ENCODE measurements at places on chromosomes 1 and 21. TPM values are rescaled to one million over a fixed set of nuclear protein-coding genes. Genes with fewer than 3 reads are reported as not detected.
A peak's percentile ranks its signal among the peaks of the same experiment; 100 is the strongest.

DNA sequence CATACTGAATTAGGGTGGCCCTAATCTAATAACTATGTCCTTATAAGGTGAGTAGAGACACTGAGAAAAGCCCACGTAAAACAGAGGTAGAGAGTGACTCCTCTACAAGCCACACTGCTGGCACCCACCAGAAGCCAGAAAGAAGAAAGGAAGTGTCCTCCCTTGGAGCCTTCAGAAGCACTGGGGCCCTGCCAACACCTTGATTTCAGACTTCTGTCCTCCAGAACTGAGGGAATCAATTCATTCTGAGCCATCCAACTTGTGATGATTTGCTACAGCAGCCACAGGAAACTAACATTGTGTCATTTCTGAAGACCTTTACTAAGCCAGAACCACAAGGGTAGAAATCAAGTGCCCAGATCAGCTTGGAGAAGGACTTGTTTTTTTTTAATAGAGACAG, 15.0 kb downstream of the GNB1 start:
- DNase-seq: peak; percentile 56

SIM2 gene
- 0.16 TPM for total RNA-seq

ANGPTL1 gene
- total RNA-seq: not detected

STYXL2 gene
- total RNA-seq: not detected

- DNase-seq: no peak
These were observed 28.0 kb upstream of the GLIS1 start for GRCh38 chr1:53766831-53767405.

DNA sequence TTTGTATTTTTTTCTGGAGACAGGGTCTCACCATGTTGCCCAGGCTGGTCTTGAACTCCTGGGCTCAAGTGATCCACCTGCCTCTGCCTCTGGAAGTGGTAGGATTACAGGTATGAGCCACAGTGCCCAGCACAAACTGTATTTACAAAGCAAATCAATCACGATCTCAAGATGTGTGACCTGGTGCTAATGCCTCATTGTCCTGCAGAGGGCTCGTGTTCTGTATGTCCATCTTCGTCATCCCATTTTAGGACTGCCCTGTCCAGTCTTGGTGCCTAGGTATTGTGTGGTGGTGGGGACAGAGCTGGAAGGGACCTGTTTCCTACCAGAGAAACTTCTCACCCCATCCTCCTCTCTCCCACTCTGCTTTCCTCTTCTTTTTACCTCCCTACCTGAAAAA, 20.2 kb downstream of the PROK1 start:
- DNase-seq: no peak

- no peak for DNase-seq
These were observed 2.3 kb upstream of the LCE3D start for GRCh38 chr1:152582647-152583046.

DNA sequence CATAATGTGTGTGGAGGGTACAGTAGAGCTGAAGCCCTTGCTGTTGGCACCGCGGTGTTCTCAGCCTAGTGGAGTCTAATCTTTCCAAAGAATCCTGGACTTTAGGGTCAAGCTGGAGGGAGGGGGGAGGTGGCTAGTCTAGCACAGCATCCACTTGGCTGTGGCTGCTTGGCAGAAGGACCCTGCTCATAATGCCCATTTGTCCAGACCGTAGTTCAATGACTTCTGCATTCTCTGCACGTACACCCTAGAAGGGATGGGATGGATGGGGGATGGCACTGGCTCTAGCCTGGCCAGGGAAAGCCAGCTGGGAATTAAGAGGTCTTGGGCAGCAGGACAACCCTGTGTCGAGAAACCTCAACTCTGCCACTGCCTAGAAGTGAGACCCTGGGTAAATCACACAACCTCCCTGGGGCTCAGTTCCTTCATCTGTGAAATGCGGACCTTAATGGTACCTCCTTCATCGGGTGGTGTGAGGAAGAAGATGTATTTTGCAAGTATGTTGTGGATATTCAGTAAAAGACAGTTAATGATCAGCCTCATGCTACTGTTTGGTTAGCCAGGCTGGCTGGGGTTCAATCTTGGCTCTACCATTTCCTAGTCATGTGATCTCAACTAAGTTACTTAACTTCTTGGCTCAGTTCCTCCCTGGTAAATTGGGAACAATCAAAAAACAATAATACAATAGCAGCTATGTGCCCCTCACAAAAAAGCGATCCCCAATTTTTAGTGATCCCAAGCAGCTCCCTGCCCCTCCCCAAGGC, 27.2 kb upstream of the CLIC4 start:
- DNase-seq: no peak

UTS2 gene
- total RNA-seq: not detected

DNA sequence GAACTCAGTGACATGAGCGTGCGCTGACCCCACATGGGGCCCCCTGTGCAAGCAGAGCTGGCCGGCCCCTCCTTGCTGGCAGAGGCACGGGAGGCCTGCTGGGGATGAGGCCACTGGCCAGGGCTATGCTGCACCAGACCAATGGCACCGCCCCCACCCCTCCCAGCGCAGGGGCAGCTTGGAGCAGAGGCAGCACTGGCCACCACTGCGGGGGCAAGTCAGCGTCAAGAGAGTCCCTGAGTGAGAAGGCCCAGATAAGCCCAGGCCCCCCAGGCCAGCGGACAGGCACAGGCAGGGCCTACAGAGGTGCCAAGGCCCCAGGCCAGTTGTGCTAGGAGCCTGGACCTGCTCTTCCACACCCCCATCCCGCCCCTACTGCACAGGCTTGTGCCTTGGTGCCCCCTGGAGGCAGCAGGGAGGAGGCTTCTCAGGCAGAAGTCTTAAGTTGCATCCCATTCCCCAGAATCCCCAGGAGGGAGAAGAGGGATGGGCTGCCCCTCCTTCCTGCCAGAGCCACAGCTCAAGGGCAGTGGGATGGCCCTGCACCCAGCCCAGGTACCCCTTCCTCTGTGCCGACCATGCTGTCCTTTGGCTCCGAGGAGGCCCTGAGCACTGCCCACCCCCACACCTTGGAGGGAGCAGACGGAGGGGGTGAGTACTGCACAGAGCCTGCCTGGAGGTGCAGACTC, 35.8 kb downstream of the EPHX1 start:
- no peak for DNase-seq

GRCh38 chr1:29356663-29357062, 120.3 kb downstream of the PTPRU start:
- DNase-seq: no peak

DNA sequence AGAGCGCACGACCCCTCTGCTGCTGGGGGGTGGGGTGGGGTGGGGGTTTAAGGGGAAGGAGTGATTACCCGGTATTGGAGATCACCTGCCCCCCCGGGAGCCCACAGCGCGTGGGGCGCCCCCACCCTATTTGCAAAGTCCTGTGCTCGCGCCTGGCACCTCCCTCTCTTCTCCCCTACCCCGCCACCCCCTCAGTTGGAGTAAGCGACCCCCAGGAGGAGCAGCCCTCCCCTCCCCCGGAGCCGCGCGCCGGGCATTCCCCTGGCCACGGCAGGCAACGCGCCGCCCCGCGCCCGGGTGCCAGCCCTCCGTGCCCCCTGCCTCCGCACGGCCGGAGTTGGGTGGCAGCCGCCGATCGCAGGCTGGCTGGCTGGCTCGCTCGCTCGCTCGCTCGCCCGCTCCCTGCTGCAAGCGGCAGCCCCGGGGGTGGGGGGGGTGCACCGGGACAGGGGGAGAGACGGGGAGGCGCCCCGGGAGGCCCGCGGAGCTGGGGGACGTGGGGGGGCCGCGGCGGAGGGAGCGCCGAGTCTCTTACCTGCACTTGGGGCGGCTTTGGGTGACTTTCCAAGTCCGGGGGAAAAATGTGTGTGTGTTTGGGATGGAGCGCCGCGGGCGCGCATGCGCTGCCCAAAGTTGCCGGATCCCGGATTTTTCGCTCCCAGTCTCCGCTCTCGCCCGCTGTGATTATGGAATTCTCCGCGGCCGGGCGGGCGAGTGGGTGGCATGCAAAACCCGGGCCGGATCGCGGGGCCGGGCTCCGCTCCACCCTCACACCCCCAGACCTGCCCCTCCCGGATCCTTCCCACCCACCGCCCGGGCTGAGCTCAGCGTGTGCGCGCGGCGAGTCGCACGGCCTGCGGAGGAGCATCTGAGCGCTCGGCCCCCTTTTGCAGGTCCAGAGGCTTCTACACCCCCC, at the start of gene CASZ1:
Gene CASZ1, minus strand, starts transcription at position 618 of the 916 bp plus-strand sequence. CDS start 102,757 bp downstream, outside the sequence.
- no peak for DNase-seq

DNA sequence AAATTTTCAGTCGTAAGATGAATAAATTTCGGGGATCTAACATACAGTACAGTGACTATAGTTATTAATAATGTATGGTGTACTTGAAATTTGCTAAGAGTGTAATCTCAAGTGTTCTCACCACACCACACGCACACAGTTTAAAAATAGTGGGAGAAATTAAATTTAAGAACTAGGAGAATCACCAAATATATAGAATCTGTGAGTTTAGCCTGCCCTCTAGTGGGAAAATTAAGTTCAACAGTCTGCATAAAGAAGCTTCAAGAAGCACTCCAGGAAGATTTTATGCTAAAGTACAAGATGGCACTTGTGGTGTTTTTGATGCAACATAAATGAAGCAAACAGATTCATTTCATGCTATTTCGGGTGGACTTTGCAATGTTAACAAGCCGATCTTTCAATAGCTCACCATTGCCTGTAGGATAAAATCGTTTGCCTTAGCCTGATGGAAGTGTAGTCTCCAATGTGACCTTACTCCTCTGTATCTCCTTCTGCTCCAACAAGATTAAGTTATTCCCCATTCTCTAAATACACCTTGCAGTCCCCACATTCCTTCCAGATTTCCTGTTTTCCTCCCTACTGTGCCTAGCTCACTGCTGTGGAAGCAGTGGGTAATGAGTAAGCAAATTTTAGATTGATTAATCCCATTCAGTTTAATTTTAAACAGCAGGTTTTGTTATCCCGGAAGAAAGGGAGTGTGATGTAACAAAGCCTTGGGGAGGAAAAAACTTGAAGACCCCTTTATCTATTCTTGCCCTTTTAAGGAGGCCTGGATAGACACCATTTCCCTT, 8.7 kb upstream of the PIK3C2B start:
- peak; percentile 60 for DNase-seq

DNA sequence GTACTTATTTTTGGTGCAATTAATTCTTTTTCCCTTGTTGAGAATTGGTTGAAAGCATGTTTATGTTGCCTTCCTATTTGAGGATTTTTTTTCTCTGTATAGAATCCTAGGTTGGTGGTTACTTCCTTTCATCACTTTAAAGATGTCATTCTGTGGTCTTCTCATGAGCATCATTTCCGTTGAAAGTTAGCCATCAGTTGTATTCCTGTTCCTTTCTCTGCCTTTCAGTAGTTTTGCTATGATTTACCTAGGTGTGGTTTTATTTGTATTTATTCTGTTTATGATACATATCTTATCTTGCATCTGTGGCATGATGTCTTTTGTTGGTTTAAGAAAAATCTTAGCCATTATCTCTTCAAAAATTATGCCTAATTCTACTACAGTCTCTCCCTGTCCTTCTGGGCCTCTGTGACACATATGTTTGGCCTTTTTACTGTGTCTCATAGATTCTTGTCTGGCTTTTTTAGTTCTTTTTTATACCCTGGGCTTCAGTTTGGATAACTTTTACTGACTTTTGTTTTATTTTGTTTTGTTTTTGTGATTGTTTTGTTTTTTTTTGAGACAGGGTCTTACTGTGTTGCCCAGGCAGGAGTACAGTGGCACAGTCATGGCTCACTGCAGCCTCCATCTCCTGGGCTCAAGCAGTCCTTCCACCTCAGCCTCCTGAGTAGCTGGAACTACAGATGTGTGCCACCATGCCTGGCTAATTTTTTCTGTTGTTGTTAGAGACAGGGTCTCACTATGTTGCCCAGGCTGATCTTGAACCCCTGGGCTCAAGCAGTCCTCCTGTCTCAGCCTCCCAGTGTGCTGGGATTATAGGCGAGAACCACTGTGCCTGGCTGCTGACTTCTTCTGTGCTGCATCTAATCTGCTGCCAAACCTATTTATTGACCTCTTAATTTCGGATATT, 24.1 kb downstream of the PTGFRN start:
- DNase-seq: no peak

MYCL gene
- total RNA-seq: 0.14 TPM

MYBPH gene
- total RNA-seq: not detected

ERICH3 gene
- total RNA-seq: not detected

DNA sequence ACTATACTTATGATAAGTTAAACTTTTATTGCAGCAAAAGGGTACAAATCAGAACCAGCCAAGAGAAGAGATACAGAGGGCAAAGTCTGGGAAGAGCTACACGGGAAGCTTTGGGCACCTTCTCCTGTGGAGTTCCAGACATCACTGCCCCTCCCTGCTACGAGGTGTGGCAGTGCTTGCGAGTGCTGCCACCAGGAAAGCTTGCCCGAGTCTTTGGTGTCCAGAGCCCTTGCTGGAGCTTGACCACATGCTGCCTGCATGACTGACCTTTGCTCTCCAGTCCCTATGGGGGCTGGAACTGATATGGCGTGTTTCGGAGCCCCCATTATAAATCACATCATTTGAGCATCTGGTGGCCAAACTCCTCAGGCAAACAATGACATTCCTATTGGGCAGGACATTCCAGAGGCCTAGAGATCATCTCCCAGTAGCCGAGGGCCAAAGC, 23.4 kb downstream of the PLEKHO1 start:
- DNase-seq: no peak

DNA sequence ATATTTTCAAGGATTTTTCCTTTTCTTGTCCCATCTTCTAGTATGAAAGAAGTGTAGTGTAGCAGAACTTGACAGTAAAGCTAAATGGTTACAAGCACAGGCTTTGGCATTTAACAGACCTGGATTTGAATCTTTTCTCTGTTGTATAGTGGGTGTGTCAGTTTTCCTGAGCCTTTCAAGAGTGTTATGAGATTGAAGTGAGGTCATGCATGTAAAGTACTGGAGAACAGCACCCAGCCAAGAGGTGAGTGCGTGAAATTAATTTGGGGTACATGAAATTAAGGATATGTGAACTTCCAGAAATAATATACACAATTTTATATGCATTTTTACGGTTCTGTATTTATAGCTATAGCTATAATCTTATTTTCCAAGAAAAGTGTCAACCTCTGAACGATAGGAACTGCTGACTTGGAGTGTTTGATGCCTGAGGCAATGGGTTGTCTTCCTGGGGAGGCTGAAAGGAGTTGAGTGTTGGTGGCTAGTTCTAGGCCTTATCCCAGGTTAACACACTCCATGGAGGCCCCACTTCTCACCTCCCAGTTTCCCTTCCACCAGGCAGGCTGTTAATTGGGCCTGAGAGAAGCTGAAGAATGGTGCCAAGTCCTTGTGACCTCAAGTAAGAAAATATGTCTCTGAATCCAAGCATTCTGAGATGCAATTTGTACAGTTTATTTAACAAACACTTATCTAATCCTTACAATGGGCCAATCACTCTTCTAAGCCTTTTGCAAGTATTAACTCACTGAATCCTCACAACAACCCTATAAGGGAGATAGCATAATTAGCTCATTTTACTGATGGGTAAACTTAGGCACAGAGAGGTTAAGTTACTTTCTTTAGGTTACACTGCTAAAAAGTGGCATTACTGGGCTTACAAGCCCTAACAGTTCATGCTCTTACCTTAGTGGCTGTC, 4.4 kb downstream of the ROR1 start:
- no peak for DNase-seq

DNA sequence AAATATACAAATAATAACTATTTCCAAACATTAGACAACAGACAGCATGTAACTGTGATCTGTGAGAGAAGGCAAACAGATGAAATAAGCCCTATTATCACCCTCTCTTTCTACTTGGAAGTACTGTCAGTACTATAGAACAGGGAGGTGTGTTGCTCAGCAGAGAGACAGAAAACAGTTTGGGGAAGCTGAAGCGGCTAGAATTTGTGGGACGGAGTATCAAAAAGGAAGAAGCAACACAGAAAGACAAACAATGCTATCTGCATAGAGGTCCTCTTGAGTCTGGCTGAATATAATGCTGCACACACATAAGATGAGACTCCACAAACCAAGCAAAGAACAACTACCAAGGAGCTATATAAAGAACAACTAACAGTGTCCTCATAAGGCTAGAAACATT, 59.4 kb downstream of the ZZZ3 start:
- no peak for DNase-seq

CENPL gene
- 30.4 TPM for total RNA-seq

CYP4Z1 gene
- not detected for total RNA-seq

All from activated naive CD4-positive, alpha-beta T cell treated with anti-CD3 and anti-CD28 coated beads, Interleukin-2, amount 50 U/mL, for 72 hours (primary cell).